ENCODE measurements at places on chromosomes 4 and X.

DNA sequence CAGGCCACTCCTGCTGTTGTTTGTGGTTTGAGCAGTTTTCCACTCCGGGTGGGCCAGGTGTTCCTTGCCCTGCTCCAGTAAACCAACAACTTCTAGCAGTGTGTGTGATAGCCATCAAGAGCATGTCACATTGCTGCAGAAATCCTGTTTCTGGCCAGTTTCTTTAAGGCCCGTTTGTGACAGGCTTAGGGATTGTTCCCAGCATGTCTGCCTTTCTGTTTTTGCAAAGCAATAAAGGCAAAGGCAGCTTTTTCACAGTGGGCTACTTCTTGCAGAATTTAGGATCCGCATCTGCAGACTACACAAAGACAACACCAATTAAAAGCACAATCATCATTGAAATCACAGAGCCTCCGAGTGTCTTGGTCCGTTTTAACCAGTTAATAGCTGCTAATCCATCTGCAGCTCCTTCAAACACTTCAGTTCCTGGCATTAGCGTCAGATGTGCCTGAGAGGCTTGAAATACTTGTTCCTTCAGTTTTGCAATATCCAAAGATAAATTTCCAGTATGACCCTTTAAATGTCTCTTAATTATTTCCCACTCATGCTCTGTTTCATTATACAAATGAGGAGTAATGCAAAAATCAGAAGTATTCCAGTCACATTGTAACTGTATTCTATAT, 65.1 kb downstream of the ADAM29 start:
- no peak for DNase-seq

- no peak for DNase-seq
These were observed 86.6 kb downstream of the TIGD2 start for GRCh38 chr4:89197920-89198319.

- no peak for DNase-seq
These were observed 57.0 kb upstream of the PLAC8 start for GRCh38 chr4:83171436-83172039.

DNA sequence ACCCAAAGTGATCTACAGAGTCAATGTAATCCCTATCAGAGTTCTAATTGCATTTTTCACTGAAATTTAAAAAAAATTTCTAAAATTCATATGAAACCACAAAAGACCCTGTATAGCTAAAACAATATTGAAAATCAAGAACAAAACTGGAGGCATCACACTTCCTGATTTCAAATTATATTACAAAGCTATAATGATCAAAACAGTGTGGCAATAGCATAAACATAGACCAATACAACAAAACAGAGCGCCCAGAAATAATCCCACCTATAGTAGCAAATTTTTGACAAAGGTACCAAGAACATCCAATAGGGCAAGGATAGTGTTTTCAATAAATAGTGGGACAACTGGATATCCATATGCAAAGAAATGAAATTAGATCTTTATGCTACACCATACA, 59.4 kb upstream of the PRKG2 start:
- no peak for DNase-seq

GRCh38 chr4:53490965-53491622, 100.2 kb downstream of the LNX1 start:
- peak; percentile 52 for DNase-seq

GRCh38 chr4:87058356-87059073, 123.7 kb downstream of the AFF1 start:
- DNase-seq = no peak

DNA sequence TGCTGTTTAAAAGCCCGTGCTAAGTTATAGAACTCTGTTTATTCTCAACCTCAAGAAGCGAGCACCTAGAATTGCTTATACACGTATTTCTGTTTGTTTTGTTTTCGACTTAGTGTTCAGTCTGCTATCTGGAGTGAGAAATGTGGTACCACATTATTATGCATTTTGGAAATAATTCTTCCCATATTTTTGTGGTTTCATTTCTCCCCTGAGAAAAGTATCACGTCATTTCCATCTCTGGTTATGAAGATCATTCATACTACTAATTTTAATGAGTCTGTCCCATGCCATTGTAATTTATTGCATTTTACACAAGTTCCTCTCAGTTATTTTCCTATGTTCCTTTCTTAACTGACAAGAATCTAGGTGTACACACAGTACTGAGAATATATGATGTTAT, 186.0 kb downstream of the DCHS2 start:
- DNase-seq = no peak

- DNase-seq = no peak
These were observed 24.8 kb downstream of the PDGFC start for GRCh38 chr4:156946516-156947424.

- DNase-seq = no peak
These were observed 892.4 kb upstream of the TENM3 start for GRCh38 chr4:181350615-181351415.

- no peak for DNase-seq
These were observed 304.5 kb upstream of the DIPK2B start for GRCh38 chrX:45505214-45505613.

- DNase-seq = no peak
These were observed 220.4 kb downstream of the MAML3 start for GRCh38 chr4:139933541-139933940.

Measured in MM.1S (cell line).